AG09309 (cell line): ENCODE measurements at places on chromosomes 2 and 18.

DNA sequence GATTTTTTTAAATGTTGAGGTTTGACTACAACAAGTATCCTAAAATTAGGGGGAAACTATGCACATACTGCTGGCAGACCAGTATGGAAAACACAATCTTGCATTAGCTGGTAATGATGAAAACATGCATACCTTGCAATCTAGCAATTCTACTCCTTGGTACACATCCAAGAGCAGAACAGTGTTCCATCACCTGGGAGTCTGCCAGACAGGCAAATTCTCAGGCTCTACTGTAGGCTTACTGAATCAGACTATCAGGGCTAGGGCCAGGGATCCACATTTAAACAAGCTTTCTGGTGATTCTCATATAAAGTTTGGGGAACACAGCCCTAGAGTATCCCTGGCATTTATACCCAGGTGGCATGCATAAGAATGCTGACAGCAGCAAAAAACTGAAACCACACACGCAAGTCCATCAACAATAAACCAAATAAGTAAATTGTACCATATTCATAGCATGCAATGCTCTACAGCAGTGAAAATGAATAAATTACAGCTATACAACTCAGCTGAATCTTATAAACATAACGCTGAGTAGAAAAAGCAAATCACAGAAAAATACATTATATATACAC lies 13.6 kb downstream of the CDH2 start:
- DNase-seq = no peak

DNA sequence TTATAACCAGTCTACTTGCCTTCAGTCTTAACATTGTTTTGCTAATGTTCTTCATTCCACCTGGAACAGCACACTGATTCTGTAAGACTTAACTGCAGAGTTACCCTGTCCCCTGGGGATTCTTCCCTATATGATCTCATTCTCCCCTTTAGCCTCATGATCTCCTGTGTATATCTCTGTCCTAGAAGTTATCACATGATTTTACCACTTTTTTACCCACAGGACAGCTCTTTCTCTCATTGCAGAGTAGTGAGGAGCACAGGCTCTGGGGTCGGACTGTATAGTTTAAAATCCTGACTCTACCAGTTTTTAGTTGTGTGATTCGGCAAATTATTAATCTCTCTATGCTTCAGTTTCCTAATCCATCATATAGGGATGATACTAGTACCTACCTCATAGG lies 14.2 kb upstream of the EXOC6B start:
- DNase-seq = no peak

GRCh38 chr2:675982-676646 lies 1.1 kb downstream of the TMEM18 start:
- DNase-seq = peak; percentile 72

DNA sequence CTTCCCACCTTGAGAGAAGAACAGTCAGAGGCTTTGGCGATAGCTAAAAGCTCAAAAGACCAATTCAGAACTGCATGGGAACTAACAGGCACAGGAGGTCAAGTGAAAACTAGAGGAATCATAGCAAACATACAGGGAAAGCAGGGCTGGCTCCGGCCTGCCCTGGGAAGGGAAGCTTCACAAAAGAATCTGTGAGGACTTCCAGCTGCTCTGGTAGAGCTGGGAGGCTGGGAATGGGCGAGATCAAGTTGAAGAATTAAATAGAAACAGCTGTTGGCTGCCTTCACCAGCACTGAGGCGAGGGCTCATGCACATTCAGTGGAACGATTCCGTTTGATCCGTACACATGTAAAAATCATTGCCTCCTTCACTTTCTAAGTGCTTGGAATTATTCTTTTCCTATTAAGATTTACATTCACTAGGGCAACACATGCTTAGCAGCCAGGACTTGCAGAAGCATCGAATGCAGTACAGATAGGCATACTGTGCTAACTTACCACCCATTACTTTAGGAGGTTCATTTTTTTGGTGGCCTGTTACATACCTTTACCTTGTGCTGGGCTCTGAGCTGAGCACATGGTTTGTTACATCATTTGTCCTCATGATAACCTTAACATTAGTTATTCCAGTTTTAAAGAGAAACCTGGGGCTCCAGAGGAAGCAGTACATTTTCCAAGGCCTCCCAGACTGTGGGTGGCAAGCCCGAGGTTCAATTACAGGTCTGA lies 125.4 kb upstream of the RNF152 start:
- DNase-seq = peak; percentile 85

- no peak for DNase-seq
Measured at GRCh38 chr2:26651470-26651771, 10.3 kb upstream of the CIB4 start.

DNA sequence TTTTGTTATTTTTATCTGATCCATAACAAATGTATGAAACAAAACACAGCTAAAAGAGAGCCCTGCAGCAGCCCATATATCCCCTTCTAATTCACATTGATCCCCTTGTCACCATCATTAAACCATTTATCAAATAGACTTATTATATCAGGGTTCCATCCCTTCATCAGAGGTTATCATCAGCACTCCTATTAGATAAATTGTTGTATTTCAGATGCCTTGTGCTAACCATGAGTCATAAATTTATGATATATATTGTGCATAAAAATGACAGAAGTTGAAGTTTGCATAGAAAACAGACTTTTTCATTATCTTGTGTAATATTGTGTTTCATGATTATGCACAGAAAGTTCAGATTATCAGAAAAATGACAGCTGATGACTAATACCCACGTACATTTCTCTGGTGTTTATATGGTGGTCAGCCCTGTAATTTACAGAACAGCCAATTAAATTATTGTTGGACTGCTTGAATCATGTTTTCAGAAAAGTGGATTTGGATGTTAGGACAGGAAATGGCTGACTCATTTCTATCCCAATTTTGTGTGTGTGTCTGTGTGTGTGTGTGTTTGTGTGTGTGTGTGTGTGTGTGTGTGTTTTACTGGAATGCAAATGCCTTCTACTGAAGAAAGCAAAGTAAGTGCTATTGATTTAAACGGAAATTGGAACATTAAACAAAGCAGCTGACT lies 80.9 kb downstream of the PPP1R1C start:
- peak; percentile 98 for DNase-seq

DNA sequence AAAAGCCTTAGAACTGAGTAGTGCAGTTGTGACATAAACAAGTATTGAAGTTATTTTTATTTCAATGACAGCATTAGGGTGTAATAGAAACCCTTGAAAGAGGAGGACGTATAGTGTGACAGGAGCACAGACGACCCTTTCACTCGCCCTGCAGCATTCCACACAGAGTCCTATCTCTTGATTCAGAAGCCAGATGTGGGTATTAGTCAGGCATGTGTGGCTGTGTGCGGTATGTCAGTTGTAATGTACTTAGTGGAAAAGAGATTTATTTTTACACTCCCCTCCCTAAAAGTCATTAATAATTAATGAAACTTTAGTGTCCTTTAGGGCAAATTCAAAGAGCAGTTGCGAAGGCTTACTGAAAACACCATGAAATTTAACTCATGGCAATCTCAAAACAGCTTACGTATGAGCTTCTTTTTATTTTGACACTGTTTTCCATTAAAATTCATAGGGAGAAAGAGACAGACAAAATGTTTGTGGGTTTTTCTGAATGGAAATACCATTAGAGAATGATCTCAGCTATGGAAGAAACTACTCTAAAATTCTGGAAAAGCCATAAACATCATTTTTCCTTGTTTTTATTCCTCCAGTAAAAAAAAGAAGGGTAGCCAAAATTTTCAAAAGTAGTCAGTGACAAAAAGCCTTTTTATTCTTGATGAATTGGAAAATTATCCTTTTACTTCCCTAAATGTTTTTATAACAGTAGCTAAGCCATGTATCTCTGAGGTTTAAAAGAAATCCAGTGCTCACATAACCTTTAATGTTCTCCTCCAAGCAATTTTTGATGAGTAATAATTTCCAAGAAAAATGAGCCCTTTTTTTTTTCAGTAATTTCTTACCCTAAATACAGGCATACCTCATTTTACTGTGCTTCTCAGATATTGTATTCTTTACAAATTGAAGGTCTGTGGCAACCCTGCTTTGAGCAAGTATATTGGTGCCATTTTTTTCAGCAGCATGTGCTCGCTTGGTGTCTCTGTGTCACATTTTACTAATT lies 84.0 kb upstream of the DSEL start:
- no peak for DNase-seq

GRCh38 chr2:101179982-101180381 lies 28.8 kb upstream of the TBC1D8 start:
- no peak for DNase-seq

GRCh38 chr2:31347319-31347718 lies 67.2 kb downstream of the XDH start:
- no peak for DNase-seq

- DNase-seq = no peak
Measured at GRCh38 chr2:104233591-104233990, 620.3 kb upstream of the POU3F3 start.

GRCh38 chr2:190529486-190530247 lies 4.9 kb downstream of the NEMP2 start:
- DNase-seq = no peak

DNA sequence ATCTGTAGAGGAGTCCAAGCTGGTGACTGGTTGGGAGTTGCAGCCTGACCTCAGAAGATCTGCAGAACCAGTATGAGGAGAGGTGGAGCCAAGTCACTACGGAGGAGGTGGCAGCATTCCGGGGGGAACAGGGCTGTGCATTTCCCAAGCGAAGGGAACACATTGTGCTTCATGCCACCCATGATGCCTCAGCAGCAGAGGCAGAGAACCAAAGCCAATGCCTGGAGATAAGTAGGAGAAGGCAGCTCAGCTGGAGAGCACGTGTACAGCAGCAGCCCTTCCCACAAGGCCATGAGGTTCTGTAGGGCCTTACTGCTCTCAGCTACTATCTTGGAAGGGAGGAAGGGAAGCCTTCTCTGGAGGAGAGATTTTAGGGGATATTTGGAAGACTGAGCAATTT lies 67.2 kb upstream of the LRPPRC start:
- no peak for DNase-seq

DNA sequence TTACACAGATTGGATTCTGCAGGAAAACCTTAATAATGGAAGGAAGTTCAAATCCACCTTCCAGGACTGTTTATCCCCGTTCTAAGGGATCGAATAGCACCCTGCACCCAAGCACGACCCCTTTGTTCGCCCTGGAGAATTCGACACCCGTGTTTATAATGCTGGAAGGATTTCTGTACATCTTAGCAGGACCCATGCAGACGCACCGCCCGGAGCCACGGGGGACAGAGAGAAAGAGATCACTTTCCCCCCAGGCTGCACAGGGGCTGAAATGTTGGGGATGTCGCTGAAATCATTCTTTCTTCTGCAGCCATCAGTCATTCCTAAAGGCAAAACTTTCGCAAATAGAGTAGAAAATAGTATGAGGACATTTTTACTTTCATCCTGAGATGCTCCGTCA lies 238.7 kb upstream of the SALL3 start:
- DNase-seq = no peak

- no peak for DNase-seq
Measured at GRCh38 chr18:9786631-9787030, 78.5 kb downstream of the RAB31 start.

DNA sequence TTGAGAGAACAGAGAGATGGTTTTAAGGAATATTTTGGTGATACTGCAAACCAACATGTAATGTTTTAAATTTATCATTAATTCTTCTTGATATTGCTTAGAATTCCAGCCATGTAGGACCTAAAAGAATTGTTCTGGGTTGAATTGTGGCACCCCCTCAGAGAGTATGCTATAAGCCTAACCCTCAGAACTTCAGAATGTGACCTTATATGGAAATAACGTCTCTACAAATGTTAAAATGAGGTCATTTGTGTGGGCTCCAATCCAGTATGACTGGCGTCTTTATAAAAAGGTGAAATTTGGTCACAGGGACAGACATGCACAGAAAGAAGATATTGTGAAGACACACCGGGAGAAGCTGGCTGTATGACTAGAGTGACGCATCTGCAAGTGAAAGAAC lies 193.6 kb downstream of the NRXN1 start:
- DNase-seq = no peak

DNA sequence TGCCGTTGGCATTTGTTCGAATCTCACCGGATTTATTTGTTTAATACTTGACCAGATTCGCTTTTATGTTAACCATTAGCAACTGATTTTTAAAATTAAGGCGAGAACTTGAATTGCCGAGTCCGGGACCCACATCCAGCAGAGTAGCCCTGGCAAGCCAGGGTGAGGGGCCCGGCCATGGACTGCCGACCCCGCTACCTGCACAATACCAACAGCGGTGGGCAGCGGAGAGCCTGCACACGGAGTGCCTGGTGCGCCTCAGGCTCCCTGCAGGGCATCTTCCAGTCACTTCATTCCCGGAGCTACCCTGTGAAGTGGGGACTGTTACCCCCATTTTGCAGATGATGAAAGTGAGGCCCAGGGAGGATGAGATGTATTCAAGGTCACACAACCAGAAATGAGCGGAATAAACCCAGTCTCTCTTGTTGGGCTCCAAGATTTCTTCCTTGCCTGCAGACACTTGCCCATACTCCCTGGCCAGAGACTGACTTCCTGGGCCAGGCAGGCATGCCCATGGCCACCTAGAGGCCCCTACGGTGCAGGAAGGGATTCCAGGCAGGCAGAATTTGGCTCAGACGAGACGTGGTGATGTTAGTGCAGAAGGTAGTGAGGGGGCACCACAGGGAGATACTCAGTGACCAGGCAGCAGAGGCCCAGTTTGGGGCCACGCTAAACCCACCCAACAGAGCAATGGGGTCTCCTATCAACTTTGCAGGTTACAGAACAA lies 2.9 kb downstream of the FBLN7 start:
- no peak for DNase-seq

GRCh38 chr2:60954139-60954538 lies 63.4 kb upstream of the PEX13 start:
- no peak for DNase-seq

GRCh38 chr18:39162013-39162827 lies 1596.6 kb upstream of the CELF4 start:
- DNase-seq = no peak

DNA sequence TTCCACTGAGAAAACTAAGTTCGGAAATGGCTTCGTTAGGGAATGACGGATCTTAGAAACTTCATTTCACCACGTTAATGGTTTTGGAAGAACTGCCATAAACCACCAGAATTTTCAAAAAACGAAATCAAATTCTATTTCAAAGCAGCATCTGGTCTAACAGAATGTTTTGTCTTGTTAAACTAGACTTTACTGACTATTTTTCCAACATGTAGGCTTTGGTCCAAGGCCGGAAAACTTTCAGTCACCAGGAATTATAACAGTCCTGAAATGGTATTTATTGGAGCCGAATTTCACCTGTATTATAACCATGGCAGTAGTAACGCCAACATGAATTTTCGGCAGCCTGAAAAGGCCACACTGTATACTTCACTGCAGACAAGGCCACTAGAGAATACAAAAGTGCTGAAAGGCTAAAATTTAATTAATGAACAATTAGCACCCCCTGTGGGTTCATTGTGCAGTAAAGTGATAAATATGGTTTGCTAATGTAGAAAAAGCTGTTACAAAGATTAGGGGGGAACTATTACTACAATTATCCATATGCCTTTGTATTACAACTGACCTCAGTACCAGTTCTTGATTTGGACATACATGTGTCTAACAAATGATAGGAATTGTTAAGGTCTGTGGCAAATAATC lies 116.4 kb downstream of the ZNF521 start:
- no peak for DNase-seq

DNA sequence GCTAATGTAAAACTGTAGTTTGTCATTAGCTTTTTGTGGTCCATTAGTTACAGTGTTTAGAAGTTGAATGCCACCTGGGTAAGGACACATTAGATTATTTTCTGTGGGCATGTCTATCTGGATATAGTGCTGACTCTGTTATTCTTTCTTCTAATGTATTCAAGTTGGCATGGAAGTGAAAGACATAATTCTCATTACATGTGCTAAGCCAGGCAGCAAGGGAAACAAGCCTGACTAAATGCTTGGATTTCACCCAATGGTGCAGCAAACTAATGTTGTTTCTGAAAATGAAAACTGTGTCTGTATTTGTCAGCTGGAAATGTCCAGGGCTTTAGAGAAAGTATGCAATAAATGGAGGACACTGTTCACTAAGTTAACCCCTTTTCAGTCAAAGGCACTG lies 100.7 kb downstream of the NUP35 start:
- no peak for DNase-seq
